ENCODE measurements at places on chromosomes 3 and 15. TPM values are rescaled to one million over a fixed set of nuclear protein-coding genes. Genes with fewer than 3 reads are reported as not detected.
A peak's percentile ranks its signal among the peaks of the same experiment; 100 is the strongest.

- peak; percentile 27 for ATAC-seq
Measured at GRCh38 chr3:194395778-194396538, 3.1 kb downstream of the GP5 start.

GRCh38 chr3:192772240-192772894, 45.0 kb upstream of the FGF12 start:
- no peak for ATAC-seq

- no peak for ATAC-seq
Measured at GRCh38 chr3:132720228-132720627, 2.0 kb downstream of the NPHP3 start.

DNA sequence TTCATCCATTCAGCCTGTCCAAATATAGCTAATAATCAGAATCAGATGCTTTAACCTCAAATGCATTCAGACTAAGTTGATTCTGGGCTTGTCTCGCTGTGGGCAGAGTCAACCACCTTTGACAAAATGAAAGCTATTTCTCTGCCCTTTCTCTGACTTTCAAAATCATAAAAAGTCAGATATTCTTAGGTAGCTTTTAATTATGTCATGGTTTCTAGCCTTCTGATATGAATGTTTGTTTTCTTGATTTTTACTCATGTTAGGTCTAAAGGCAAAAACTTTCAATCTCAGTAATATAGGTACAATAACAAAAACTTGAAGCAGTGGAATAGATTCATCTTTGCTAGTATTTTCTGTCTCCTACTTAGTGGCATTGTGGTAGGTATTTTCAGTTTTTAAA, 25.3 kb upstream of the C15orf61 start:
- no peak for ATAC-seq

GRCh38 chr3:123458255-123458654, 9.4 kb upstream of the ADCY5 start:
- no peak for ATAC-seq

- no peak for ATAC-seq
Measured at GRCh38 chr3:187742351-187743171, 2.7 kb downstream of the BCL6 start.

DNA sequence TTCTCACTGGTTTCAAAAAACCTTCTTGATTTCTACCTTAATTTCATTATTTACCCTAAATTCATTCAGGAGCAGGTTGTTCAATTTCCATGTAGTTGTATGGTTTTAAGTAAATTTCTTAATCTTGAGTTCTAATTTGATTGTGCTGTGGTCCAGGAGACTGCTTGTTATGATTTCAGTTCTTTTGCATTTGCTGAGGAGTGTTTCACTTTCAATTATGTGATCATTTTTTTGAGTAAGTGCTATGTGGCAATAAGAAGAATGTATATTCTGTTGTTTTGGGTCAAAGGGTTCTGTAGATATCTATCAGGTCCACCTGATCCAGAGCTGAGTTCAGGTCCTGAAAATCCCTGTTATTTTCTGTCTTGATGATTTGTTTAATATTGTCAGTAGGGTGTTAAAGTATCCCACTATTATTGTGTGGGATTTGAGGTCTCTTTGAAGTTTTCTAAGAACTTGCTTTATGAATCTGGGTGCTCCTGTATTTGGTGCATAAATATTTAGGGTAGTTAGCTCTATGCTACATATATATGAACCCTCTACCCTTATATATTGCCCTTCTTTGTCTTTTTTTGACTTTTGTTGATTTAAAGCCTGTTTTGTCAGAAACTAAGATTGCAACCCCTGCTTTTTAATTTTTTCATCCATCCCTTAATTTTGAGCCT, 158.4 kb upstream of the TPRG1 start:
- ATAC-seq, result no peak

DNA sequence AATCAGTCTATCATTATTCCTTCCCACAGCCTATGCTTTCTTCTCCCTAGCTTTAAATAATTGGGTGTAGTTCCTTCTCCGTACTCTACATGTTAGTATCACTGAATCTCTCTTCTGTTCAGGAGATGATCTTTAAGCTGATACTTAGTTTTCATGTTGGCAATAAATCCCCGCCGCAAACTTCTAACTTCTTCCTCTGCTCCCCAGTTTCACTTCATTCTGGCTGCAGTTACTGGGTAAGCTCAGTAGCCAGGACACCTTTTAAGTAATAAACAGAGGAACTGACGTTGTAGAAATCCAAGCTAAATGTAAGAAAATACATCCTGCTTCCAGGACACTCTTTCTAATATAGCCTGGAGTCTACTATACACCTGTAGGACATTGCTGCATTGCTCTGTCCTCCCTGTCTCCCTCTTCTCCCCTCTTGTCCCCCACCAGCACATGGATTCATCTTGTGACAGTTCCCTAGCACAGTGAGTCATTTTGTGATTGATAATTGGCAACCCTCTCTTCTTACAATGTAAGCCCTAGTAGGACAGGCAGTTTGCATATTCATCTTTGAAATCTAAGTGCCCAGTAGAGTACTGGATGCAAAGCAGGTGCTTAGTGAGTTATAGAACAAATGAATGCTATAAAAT, 598.2 kb downstream of the UNC13C start:
- ATAC-seq, result no peak

DNA sequence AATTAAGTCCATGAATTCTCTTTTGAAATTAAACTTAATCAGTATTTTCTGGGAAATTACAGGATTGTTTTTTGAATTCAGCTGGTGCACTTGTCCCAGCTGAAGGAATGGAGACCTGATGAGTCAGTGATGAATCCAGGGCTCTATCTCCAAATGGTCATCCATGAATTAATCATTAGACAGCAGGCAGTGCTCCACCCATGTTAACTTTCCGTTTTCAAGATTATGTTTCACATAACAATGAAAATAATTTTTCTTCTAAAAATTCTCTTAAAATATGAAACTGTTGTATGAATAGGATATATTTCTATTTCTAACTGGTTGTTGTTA, 13.9 kb upstream of the PAQR9 start:
- ATAC-seq, result no peak

- no peak for ATAC-seq
Measured at GRCh38 chr3:58495101-58495500, 3.2 kb downstream of the KCTD6 start.

GRCh38 chr3:156619376-156619775, 55.0 kb upstream of the TIPARP start:
- no peak for ATAC-seq

DNA sequence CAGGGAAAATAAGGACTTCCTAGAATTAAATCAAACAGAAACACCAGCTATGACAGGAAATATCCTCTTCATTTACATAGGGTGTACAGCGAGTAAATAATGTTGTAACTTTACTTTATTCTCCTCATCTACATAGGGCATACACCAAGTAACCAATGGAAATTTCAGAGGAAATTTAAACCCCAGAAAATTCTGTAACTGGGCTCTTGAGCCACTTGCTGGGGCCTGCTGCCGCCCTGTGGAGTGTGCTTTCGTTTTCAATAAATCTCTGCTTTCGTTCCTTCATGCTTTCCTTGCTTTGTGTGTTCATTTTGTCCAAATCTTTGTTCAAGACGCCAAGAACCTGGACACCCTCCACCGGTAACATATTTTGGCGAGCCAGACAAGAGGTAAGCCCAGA, 990.4 kb upstream of the CADM2 start:
- ATAC-seq, result no peak

GRCh38 chr3:69090021-69090420, 5.3 kb downstream of the ARL6IP5 start:
- peak; percentile 49 for ATAC-seq

- ATAC-seq, result no peak
Measured at GRCh38 chr3:98793971-98794370, 30.8 kb downstream of the ST3GAL6 start.

GRCh38 chr15:41411441-41411840, 5.5 kb upstream of the RTF1 start:
- no peak for ATAC-seq

GRCh38 chr3:168952551-168952950, 711.0 kb downstream of the MECOM start:
- ATAC-seq, result no peak

GRCh38 chr3:197501496-197501878, 54.3 kb downstream of the BDH1 start:
- ATAC-seq, result peak; percentile 38

DNA sequence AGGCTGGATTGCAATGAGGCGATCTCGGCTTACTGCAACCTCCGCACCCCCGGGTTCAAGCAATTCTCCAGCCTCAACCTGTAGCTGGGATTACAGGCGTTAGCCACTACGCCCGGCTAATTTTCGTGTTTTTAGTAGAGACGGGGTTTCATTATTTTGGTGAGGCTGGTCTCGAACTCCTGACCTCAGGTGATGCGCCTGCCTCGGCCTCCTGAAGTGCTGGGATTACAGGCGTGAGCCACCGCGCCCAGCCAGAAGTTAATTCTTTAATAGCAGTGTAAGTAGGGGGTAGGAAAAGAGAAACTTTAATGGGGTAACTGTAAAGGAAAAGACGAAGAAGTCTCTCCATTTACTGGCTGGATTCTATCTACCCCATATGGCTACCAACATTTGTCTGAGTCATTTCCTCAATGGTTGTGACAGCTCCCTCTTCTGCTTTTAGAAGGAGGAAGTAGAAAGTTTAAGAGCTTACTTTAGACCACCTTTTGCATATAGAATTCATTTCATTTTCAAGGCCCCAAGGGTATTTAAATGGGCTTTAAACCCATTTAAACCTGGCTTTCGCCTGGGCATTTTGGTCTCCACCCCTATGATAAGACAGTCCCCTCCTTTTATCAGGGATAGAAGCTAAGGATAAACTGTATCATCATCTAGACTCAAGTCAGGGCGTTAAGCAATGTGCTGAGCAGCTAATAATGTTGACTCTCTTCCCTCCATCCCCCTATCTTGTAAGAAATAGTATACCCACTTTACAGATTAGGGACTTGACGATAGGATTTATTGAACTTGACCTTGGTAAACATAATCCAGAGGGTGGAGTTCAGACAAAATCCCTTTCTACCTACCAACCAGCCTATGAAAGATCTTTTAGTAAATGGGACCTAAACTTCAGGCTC, 1.1 kb upstream of the CDV3 start:
- ATAC-seq, result no peak

GRCh38 chr3:15606434-15606891, 4.9 kb downstream of the BTD start:
- no peak for ATAC-seq

Gene CCDC33
- total RNA-seq, result 0.32 TPM

Gene PAQR5
- total RNA-seq, result 13.6 TPM

Gene ATP8B4
- 0.56 TPM for total RNA-seq

Gene RLBP1
- not detected for total RNA-seq

Gene ACP3
- total RNA-seq, result 57.5 TPM

Gene RAB7A
- 231 TPM for total RNA-seq

Gene MESP1
- 0.44 TPM for total RNA-seq

Measured in esophagus mucosa (tissue), 1 donor.